Stromal cell of bone marrow (primary cell): ENCODE measurements at places on chromosomes 12 and 14.

GRCh38 chr14:49861699-49862088, 9.1 kb upstream of the NEMF start:
- peak; percentile 46 for DNase-seq

- no peak for DNase-seq
Observed at GRCh38 chr14:102086709-102086971, 204 bp downstream of the HSP90AA1 start.

DNA sequence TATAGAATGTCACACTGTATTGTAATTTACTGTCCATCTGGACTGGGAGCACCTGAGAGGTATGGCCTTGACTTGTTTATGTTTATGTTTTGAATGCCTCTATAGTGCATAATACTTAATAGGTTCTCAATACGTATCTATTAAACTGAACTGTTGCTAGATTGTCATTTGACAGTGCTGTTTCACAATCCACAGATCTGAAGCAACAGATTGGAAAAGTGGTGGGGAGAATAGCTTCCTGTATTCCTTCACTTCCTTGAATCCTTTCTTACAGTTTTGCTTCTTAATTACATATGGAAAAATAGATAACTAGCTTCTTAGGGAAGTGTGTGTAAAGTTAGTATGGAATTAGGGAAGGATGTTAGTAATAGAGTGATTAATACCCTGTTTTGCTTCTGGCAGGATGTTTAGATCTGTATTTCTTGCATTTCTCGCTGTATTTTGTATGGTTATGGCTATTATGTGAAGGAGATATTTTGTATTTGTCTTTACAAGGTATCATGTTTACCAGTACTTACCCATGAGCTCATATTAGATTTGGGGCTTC, 4.5 kb downstream of the CNOT2 start:
- DNase-seq, result no peak

- no peak for DNase-seq
Observed at GRCh38 chr12:132413931-132414588, 75.9 kb upstream of the FBRSL1 start.

DNA sequence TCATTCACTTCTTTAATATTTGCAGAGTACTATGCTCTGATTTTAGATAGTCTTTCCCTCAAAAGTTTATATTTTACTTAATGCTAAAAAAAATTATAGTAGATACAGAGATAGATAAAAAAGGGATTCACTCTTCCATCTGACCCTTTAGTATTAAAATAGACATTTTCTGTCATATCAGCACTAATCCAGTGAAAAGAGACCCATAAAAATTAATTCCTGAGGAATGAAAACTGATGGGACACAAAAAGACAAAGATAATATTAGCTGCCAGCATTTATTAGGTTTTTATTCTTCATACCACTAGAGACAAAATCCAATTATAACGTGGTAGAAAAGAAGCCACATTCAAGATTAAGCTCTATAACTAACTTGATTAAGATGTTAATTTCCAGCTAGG, 45.3 kb downstream of the SOS2 start:
- no peak for DNase-seq
